GM20000 (cell line): ENCODE measurements at places on chromosomes 1 and 21.

- no peak for DNase-seq
These were observed 78.5 kb downstream of the BRINP2 start for GRCh38 chr1:177249231-177249630.

GRCh38 chr1:25485536-25486411 lies 55.1 kb downstream of the MACO1 start:
- DNase-seq, result no peak

DNA sequence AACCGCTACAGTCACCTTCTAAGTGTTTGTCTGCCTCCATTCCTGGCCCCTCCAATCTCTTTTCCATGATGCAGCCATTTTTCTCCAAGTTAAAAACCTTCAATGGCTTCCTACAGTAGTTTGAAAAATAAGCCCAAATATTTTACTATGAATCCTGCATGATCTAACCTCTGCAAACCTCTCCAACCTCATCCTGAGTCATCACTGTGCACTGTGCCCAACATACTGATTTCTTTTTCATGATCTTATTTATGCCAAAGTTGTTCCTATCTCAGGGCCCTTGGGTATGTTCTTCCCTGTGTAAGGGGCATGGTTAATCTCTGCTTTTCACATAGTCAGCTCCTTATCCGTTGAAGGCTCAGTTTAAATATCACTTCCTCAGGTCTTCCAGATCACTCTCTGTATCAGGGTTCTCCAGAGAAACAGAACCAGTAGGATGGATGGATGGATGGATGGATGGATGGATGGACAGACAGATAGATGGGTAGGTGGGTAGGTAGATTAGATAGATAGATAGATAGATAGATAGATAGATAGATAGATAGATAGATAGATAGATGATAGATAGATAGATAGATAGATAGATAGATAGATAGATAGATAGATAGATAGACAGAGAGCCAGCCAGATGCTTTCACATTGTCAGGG lies 18.1 kb upstream of the PTPN14 start:
- DNase-seq, result no peak

DNA sequence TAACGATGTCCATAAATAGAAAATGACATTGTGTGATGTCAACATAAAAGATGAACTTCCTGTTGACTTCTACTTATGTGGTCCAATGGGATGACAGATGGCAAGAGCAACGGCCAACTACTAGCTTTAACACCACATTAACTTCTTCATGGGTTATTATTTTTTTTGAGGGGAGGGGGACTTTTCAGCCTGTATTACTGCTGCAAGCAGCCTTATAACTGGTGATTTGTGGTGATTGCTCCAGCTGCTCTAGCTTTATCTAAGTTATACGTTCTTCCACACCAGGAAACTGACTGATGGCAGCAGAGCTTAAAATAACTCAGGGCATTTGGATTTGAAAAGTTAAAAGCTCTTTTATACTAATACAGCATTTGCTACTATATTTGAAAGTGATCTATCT lies 228.8 kb upstream of the B3GALT2 start:
- DNase-seq, result no peak

- DNase-seq, result no peak
These were observed 218.6 kb downstream of the SLC45A1 start for GRCh38 chr1:8536515-8536914.

- DNase-seq, result no peak
These were observed 560.2 kb downstream of the SMYD3 start for GRCh38 chr1:245946905-245947304.

GRCh38 chr1:5108740-5109139 lies 454.3 kb downstream of the AJAP1 start:
- no peak for DNase-seq

- no peak for DNase-seq
These were observed 39.7 kb downstream of the DNTTIP2 start for GRCh38 chr1:93839307-93839706.

GRCh38 chr21:32508558-32508957 lies 76.8 kb downstream of the TCP10L start:
- no peak for DNase-seq

DNA sequence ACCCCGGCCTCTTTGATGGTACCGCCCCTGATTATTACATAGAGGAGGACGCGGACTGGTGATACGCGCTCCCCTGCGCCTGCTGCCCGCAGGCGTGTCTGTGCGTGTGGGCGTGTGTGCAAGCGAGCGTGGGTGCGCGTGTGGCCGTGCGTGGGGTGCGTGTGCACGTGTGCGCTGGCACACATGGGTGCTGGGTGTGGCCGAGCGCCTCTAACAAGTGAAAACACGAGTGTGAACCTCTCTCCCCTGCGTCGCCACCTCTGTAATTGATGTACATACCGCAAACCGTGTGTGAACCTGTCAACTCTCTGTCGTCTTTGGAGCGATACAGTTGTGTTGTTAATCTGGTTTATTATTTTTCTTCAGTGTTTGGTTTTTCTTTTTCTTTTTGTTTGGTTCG lies 87.8 kb upstream of the TMEM51 start:
- no peak for DNase-seq

GRCh38 chr1:202964791-202965410 lies 2.2 kb downstream of the CYB5R1 start:
- DNase-seq, result no peak

DNA sequence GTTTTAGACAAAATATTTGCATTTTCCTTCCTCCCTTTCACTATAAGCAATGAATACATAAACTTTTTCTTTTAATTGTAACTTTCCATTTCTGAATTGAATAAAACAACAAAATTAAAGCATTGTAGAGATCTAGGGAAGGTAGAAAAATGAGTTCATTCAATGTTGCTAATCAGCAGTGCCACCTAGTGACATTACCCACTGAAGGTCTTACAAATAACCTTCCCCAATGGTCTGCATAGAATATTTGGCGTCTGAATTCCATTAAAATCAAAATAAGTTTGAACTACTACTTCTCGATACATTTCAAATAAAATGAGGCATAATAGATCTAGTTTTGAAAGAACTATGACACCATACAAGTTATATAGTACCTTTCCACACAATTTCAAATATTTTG lies 19.6 kb downstream of the FH start:
- DNase-seq, result no peak

DNA sequence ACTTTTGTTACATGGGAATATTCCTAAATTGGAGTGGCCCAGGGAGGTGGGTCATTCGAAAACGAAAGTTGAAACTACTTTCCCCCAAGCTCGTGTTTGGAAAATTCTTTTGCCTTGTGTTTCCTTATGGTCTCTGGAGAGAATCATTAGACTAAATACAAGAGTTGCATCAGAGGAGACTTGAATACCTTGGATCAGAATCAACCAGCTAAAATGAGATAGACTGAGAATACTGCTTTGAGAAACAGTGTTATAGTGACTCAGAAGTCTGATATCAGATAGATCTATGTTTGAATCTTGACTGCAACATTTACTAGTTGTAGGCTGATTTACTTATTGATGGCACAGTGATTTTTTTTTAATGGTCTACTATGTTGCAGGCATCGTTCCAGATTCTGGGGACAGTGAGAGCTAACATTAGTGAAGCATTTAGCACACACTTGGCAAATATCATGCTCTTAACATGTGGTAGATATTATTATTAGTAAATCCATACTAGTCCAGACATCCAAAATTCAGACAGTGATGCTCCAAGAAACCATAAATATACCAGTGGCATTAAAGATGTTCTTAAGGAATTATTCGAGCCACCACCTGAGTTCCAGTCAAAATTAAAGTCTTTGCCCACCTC lies 12.9 kb upstream of the ACTN2 start:
- no peak for DNase-seq

GRCh38 chr1:209736490-209737117 lies 19.2 kb upstream of the TRAF3IP3 start:
- no peak for DNase-seq

DNA sequence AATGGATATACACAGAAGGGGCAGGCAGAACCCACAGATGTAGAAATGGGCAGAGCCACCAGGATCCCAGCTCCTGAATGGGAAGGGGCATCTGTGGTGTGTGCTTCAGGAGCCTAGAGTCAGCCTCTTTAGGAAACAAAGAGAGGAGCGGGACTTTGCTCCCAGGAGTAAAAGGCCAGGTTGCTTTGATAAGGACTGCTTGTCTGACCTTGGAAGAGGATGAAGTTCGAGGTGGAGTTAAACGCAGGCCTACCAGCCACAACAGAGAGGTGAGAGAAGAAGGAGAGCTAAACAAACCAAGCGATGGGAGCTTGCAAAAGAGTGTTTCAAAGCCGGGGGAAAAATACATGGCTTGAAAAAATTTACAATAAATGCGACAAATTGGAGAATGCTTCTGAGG lies 49.9 kb upstream of the TMPRSS2 start:
- DNase-seq, result no peak

GRCh38 chr1:41342774-41343355 lies 18.4 kb upstream of the FOXO6 start:
- no peak for DNase-seq

- no peak for DNase-seq
These were observed 13.2 kb upstream of the IGSF3 start for GRCh38 chr1:116680752-116681151.

GRCh38 chr1:1197551-1198422 lies 8.6 kb downstream of the TNFRSF18 start:
- no peak for DNase-seq

DNA sequence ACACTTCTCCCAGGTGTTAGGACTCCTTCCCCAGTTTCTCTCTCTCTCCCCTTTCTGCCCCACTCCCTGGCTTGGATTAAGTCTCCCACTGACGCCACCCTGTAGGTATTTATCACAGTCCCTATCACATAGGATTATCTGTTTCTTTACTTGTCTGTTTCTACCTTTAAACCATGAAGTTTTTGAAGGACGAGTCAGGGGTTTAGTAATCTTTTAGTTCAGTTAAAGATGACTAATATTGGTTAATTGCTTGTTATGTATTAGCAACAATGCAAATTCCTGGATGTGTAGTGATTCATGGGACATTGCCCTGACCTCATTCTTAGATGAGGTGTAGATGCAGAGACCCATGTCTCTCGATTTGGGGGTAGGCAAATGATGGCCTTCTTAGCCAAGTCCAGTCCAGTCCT lies 6.4 kb downstream of the LAMC1 start:
- DNase-seq, result no peak

- DNase-seq, result no peak
These were observed 127.3 kb upstream of the KIAA0040 start for GRCh38 chr1:175319912-175320230.

- peak; percentile 43 for DNase-seq
These were observed 45.3 kb downstream of the TARBP1 start for GRCh38 chr1:234433563-234434285.

- no peak for DNase-seq
These were observed 118.5 kb downstream of the MRPS6 start for GRCh38 chr21:34191876-34192275.

DNA sequence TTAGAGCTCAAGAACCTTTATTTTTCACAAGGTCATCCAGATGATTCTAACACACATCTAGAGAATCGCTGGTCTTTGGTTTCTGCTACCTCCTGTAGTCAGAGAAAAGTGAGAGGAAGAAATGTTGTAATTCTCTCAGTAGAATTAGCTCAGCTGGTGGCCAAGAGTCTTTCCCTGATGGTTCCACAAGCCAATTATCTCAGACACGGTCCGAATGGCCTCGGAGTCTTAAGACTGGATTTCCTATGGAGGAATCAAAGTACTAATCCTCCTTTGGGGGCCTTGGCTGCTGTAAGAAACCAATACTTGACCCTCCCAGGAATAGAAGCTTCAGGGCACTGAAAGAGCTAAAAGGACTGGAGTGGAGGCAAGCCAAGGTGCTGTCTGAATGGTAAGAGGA lies 1.8 kb downstream of the TMEM81 start:
- no peak for DNase-seq

- DNase-seq, result no peak
These were observed 13.7 kb upstream of the GORAB start for GRCh38 chr1:170518185-170518834.

DNA sequence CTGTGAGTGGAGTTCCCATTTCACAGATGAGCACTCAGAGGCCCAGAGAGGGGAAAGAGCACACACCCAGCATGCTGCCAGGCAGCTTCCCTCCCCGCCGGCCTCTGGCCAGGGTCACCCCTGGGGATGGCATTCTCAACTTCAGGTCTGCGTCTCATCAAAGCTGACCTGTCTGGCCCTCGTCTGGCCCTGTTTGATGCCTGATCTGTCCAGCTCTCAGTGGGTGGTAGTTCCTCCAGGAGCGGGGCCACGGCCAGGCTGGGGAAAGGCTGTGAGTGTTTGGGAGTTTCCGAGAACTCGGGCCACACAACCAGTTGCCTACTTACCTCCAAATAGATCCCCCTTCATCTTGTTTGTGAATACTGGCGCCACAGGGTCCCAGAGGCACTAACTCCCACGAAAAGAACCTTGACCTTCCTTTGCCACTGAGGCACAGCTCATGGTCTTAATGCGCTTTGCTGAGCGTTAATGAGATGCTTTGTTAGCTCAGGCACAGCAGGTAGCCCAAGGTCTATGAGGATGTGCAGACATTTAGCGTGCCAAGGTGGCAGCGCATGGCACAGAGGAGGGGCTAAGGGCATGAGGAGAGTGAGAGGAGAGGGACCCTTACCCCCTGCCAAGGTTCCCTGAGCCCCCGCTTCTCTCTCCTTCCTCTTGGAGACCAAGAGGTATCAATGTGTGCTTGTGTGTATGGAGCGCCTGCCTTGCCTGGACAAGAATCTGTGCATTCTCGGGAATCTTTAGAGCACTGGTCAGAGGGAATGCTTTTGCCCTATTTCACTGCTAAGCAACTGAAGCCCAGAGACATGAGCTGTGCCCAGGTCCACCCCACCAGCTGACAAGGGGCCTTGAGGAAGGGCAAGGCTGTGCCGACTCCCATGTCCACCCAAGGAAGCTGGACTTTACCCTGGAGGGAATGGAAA lies 61.2 kb downstream of the DISP3 start:
- no peak for DNase-seq

DNA sequence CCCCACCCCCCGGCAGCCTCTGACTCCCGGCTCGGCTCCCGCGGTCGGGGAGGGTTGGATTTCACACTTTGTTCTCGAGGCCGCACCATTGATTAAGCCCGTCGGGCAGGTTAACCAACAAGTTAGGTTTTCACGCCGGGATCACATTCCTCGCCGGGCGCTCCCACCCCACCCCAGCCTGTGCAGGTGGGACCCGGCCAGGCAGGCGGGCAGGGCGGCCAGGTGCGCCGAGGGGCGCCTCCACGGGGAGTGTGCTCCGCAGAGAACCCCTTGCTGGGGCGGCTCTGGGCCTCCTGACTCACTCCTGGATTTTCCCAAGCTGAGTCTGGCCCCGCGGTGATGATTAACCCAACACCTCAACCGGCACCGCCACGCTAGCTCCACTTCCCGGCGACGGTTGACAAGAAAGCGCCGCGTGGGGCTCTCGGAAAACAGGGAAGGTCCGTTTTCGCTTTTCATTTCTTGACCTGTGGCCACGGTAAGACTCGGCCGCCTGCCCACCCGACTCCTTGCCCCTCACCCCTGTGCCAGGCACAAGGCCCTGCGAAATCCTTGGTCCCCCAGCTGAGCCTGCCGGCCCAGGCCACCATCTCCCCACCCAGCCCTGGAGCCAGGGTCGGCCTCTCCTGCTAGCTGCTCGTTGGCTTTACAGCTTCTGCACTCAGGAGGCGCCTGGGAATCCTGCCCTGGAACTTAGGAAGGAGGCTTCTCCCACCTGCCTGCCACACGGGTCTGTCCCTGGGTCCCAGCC lies 8.8 kb upstream of the TTLL10 start:
- no peak for DNase-seq

- no peak for DNase-seq
These were observed 199.4 kb upstream of the EDN2 start for GRCh38 chr1:41683681-41684500.

GRCh38 chr1:227437495-227438008 lies 119.3 kb upstream of the CDC42BPA start:
- DNase-seq, result peak; percentile 27

GRCh38 chr1:33880305-33880704 lies 16.4 kb downstream of the HMGB4 start:
- DNase-seq, result no peak

GRCh38 chr1:114597949-114598348 lies 16.5 kb upstream of the BCAS2 start:
- no peak for DNase-seq
